Lower lobe of right lung (tissue), 2 donors: ENCODE measurements at places on chromosomes 1 and 21. TPM values are rescaled to one million over a fixed set of nuclear protein-coding genes. Genes with fewer than 3 reads are reported as not detected.

- no peaks in the 10 kb centered on the region for H3K4me1 ChIP-seq
- no peak overlapping the region for H3K4me3 ChIP-seq
- no peak for DNase-seq
- H3K36me3 ChIP-seq: no peaks in the 10 kb centered on the region
These were observed 51.5 kb downstream of the PRKAA2 start for GRCh38 chr1:56696663-56697062.

DNA sequence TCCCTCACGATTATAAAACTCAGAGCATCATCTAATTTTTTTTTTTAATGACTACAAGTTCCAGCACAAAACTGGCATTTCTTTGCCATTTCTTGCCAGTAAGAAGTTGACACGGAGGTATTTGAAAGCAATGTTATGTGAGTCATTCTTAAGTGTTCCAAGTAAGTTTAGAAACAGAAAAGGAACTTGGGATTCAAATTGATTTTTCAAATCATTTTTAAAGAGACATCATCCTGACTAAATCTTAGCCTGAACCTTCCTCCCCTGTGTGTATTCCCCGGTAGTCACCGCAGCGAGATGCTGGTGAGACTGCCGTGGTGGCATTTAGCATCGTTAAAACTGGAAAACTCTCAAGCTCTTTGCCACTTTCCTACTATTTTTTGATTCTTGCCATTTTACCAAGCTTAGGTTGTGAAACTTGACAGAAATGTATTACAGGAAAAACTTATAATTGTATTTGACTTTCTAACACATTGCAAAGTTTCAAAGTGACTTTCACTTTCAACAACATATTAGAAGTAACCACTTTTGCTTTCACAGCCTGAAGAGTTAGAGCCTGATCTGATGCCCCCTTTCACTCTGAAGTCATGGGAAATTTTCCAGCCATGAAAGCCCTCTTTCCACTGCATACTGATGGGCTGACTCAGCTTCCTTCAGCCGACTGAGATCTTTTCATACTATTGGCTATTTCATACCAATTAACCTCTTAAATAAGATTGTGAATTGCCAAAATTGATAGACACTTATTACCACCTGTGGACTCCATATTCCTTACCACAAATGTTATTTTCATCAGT, 61.4 kb downstream of the OLFML2B start:
- H3K4me1 ChIP-seq: peaks cover 6% of the 10 kb centered on the region
- no peak for DNase-seq
- H3K36me3 ChIP-seq: peaks cover 19% of the 10 kb centered on the region
- peak overlapping the region; percentile 20 for H3K4me3 ChIP-seq

- no peak for DNase-seq
- no peak overlapping the region for H3K27ac ChIP-seq
- H3K4me3 ChIP-seq: no peak overlapping the region
- no peaks in the 10 kb centered on the region for H3K27me3 ChIP-seq
- peaks cover 6% of the 10 kb centered on the region for H3K36me3 ChIP-seq
These were observed 45.5 kb downstream of the TOR1AIP2 start for GRCh38 chr1:179831852-179832699.

DNA sequence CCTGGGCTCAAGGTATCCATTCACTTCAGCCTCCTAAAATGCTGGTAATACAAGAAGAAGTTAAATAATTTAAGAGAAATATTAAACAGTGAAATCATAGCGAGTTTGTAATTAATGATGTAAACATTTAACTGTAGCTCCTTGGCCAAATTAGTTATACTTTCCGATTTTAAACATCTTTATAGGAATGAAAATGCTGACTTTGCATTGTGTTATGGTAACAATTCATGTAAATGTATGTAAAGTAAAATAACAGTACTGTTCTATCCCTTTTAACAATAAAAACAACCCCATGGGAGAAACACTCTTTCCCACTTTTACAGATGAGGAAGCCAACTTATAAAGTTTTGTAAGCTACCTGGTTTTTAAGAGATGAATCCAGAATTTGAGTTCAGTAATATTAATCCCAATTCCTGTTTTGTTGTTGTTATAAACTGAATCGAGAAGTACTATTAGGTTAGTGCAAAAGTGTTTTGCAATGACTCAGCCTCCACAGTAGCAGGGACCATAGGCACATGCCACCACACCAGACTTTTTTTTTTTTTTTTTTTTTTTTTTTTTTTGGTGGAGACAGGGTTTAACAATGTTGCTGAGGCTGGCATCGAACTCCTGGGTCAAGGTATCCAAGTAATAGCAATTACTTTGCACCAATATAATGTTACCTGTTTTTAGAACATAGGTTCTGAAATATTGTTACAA, 1360.4 kb downstream of the BRINP3 start:
- no peaks in the 10 kb centered on the region for H3K4me1 ChIP-seq
- H3K36me3 ChIP-seq: no peaks in the 10 kb centered on the region
- no peak for DNase-seq
- H3K27ac ChIP-seq: no peak overlapping the region
- H3K4me3 ChIP-seq: no peak overlapping the region

The TNFRSF8 gene
- 2.7 TPM for total RNA-seq

The RAD54L gene
- total RNA-seq: 1.7 TPM
